Activated naive CD4-positive, alpha-beta T cell treated with anti-CD3 and anti-CD28 coated beads for 36 hours (primary cell): ENCODE measurements at places on chromosomes 16 and 17. TPM values are rescaled to one million over a fixed set of nuclear protein-coding genes. Genes with fewer than 3 reads are reported as not detected.

OTOP2 gene
- total RNA-seq: not detected

CPNE7 gene
- total RNA-seq: 6.4 TPM

CCDC154 gene
- total RNA-seq: 0.74 TPM

CD300LF gene
- total RNA-seq: not detected

SLC46A1 gene
- total RNA-seq: 1.8 TPM

CEP295NL gene
- total RNA-seq: not detected

TEKT5 gene
- total RNA-seq: not detected

- DNase-seq: no peak
Observed at GRCh38 chr17:39237586-39237985, 11.8 kb upstream of the STAC2 start.

DNA sequence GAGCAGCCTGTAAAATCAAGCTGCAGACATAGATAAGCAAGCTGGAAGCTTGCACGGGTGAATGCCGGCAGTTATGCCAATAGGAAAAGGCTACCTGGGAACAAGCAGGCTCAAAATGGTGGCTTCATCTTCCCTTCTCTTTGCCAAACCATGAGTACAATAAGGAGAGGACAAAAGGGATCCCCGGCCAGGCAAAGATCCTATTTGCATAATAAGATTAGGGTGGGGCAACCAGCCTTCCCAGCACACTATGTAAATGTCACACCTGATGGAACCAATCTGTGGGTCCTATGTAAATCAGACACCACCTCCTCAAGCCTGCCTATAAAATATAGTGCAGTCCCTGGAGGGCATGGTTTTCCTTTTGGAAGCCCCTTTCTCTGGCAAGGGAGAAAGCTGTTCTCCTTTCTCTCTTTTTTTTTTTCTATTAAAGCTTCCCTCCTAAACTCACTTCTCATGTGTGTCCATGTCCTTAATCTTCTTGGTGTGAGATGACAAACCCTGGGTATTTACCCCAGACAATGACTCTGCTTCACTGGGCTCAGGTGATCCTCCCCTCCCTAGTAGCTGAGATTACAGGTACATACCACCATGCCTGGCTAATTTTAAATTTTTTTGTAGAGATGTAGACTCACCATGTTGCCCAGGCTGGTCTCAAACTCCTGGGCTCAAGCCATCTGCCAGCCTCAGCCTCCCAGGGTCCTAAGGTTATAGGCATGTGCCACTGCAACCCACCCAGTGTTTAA is 44.2 kb downstream of the PSMD12 start:
- no peak for DNase-seq

DNA sequence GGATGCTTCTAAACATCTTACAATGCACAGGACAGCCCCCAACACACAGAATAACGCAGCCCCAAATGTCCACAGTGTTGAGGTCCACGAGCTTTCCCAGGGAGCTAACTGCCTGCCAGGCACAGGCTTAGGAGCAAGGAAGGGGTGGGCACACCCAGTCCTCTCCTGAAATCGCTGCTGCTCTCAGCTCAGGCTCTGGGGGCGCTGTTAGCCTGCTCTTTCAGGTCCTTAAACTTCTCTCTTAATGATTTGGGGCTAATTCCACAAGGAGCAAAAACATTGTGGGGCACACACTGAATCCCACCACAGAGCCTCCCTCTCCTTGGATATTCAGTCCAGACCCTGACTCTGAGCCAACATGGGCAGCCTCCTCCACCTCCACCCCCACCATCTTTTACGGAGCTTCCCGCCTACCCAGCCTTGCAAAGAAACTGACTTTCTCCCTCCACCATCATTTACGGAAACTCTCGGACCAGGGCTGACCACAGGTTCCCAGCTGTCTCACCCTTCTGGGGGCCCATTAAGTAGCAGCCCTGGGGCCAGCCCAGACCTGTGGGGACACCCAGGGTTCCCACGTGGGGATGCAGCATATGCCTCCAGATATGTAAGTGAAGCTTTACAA is 1.1 kb downstream of the CD300H start:
- peak; percentile 61 for DNase-seq

GRCh38 chr16:84511831-84512230 is 7.4 kb upstream of the MEAK7 start:
- DNase-seq: no peak

DNA sequence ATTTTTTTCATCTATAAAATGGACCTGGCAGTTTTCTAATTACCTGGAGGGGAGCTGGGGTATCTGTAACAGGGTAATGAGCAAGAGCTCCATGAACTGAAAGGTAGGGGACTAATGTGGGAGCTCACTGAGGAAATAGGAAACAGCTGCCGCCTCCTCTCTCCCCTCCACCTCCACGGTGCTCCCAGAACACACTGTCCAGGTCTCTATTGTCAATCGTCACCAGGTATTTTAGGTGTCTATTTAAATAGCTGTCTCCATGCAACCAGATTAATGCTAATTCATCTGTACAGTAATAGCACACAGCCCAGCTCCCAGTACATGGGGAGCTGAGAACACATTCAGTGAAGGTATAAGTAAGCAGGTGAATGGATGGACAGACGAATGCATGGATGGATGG is 233.3 kb downstream of the GRIN2A start:
- DNase-seq: no peak

- no peak for DNase-seq
Observed at GRCh38 chr16:89277049-89277448, 59.5 kb downstream of the ZNF778 start.

GRCh38 chr16:56447286-56447685 is 3.8 kb downstream of the NUDT21 start:
- DNase-seq: no peak

DNA sequence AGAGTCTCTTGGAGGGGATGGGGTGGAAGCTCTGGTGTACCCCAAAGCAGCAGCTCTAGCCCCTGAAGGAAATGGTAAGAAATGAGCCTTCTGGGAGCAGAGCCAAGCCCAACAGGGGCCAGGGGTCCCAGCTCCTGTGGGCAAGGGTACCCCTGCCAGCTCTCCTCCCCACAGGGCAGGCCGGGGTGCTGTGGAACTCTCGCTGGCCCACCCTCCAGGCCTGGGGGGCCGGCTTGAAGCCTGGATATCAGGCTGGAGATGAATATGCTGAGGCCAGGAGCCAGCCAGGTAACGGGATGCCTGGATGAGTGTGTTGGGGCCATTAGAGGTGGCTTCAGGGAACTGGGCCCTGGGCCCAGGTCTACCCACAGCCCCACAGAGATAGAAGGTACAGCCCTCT is 12.2 kb upstream of the CLDN9 start:
- DNase-seq: no peak

DNA sequence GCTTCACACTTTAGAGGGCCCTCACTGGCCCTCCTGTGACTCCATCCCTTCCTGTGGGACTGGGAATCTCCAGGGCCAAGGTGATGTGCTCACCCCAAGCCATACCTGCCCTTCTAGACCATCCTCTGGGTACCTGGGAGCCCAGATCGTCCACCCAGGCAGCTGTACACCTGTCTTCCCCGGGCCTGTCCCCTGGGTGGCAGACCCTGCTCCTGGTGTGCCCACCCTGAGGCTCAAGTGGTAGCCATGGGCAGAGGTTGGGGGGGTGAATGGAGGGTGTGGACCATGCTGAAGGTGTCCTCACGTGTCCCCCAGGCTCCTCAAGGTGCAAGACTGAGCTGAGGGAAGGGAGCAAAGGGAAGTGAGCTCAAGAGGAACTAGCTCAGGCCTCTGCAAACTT is 9.3 kb downstream of the CLEC10A start:
- DNase-seq: no peak

GRCh38 chr17:17954079-17954478 is 18.1 kb downstream of the TOM1L2 start:
- no peak for DNase-seq

DNA sequence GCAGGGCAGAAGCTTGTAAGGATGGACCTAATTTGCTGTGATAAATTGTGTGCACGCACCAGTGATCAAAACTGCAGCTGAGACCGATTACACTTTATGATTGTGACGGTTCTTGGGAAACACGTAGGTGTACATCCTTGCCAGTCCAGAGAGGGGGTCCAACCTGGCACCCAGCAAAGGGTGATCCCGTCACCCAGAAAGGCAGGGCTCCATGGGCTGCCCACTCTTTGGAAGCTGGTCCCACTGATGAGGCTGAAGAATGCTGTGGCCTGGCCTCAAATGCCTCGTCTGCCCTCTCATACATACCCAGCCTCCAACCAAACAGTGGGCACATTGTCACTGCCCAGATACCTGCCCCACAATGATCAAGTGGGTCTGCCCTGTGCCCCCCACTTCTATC is 132.0 kb downstream of the C16orf78 start:
- DNase-seq: no peak

DNA sequence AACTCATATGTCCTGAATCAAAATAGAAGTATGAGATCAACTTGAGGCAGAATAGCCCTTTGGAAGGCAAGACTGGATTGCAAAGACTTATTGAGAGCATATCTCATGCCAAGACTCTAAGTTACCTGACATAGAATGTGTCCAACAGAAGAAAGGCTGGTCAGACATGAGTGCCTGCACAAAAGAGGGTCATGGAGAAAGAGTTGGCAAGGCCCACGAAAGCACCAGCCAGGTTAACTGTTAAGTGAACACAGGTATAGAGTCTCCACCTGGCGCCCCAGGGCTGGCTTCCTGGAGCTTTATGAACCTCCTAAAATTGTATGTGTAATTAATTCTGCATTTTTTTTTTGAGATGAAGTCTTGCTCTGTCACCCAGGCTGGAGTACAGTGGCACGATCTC is 71.0 kb downstream of the CMC2 start:
- no peak for DNase-seq
